ENCODE measurements at places on chromosomes 12 and 14.

GRCh38 chr12:2291947-2292346 lies 239.2 kb downstream of the CACNA1C start:
- no peak for DNase-seq

DNA sequence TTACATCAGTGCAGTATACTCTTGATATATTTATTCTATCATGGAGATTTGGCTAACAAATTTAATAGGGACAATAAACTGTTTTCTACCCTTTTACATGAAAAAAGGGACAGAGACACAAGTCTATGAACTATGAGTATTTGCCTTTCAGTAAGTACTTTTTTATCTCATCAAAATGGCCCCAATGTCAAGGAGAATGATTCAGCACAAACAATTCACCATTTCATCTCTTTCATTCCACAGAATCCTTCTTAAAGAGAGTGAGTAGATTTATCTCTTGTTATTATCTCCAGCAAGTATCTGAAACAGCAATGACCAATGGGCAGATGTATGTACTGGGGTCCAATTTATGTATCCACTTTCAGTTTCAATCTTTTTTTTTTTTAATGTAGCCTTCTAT lies 447.5 kb downstream of the NPAS3 start:
- DNase-seq: no peak

GRCh38 chr14:22797017-22797917 lies 18.0 kb downstream of the SLC7A7 start:
- no peak for DNase-seq

DNA sequence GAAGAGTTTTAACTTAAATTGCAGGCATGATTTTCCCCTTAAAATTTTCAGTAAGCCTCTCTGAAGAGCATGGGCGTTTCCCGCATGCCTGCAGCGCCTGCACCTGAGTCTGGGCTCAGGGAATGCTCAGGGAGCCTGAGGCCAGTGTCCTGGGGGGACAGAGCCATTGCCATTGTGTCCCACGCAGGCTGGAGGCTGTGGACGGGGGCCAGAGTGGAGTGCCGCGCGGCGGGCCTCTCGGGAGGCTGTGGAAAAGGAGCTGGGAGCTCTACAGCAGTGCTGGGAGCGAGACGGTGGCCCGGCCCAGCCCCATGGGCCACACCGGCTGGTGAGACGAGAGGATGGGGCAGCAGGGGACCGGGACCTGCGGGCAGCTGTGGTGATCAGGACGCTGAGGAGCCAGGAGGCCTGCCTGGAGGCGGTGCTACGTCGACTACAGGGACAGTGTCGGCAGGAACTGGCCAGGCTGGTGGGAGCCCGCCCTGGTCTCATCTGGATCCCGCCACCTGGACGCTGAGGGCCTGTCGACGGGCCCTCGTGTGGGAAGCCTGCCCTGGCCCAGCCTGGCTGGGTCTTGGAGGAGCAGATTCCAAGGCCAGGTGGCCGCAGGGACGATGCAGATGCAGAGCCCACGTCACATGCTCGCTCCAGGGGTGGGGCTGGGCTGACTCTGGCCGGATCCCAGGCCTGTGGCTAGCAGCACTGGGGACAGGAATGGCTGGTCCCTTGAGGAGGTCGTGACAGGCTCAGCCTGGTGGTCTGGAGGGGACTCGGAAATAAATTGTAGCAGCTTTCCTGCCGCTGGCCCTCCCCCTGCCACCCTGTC lies 7.6 kb downstream of the TEDC1 start:
- no peak for DNase-seq

- no peak for DNase-seq
Measured at GRCh38 chr12:129534966-129535750, 368.7 kb downstream of the TMEM132D start.

DNA sequence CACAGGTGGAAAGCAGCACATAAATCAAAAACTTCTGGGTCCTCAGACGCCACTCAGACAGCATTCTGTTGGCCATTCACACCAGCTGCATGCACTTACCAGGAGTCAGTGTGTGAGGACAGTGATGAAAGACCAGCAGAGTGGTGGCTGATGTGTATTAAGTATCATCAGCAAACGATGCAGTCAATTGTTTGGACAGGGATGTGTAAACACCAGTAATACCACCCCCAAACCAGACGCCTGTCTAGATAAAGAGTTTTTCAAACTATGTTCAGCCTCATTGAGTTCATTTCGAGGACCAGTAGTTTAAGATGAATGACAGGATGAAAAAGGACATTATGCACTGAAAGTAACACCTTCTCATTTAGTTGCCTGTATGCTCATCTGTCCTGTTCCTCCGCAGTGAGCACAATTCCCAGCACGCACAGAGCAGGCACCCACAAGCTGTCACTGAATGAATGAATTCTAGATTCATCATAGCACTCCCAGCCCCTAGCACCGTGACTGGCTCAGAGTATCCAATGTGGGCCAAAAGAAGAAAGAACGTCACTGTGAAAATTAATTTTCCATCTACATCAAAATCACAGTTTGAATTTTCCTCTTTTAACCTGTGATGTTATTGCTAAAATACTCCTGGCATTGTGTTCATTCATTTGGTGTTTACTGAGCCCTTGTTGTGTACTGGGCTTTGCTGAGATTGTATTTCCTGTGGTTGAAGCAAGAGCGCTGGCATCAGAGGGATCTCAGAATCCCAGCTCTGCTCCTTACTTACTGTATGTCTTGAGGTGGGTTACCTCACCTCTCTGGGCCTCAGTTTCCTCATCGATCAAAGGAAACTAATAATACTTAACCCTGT lies 124.8 kb upstream of the NOS1 start:
- DNase-seq: no peak

DNA sequence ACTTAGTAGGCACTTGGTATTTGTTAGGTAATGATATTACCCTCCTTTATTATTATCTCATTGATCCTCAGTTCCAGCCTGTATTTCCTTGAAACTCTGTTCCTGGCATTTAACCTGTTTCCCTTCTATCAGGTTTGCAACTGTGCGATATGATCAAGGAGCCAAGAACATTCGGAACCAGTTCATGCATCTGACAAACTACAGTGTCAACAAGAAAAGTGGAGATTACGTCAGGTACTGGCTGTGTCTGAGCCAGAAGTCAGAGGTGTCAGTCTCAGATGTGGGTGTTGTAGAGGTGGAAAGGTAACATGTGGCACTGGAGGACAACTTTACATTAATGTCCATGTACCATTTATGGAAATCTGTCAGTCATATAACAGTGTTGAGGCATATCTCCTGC lies 56.7 kb downstream of the TTLL5 start:
- DNase-seq: no peak

DNA sequence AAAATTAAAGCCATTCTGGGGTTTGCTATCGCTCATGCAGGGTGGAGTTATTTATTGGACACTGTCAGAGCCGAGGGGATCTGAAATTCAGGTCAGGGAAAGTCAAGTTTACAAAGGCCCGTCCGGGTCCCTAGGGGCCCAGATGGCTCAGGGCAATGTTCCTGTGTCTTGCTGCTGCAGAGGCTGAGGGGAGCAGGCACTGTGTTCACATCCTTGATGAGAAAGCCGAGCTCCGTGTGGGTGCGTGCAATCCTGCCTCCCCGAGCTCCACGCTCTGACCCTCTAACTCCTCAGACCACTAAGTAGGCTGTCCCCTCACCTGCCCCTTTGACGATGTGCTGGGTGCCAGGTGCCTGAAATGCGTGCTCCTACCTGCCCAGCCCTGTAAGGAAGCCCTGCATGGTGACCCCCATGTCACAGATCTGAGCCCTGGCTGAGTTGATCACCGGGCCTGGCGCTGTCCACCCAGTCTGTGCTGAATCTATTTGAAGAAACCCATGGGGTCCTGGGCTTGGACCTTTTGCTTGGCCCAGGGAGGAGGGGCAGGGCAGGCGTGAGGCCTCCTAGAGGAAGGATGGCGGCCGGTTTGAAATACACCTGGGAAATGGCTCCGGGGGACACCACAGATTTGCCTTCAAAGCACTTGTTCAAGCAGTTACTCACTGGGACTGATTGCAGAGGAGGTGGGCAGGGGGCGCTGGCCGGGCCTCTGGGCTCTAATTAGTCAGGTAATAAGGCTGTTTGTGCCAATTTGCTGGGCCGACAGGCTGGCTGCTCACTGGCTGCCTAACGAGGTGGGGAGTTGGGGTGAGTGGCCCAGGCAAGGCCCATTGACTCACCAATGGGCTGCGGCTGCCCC lies 204.3 kb downstream of the KIF26A start:
- DNase-seq: no peak

GRCh38 chr12:38469715-38470114 lies 153.1 kb downstream of the ALG10B start:
- no peak for DNase-seq

DNA sequence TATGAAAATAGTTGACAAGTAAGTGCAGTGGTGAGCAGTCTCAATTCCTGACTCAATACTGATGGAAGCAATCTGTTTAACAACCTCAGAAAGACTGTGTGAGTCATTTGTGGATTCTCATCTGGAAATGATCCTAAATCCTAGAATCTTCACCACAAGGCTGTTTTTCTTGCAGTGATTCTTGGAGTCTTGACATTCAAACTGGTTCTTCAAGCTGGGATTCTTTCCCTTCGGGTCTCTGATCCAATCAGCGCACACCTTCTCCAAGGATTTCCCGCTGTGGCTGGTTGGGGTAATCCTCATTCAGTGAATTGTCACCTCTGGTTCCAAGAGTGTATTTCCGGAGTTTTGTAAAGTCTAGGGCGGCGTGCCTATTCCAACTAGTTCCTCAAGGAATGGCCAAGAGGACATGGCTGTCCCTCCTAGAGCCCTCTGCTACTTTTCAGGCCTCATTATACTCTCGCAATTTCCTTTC lies 37.7 kb upstream of the FOXJ2 start:
- DNase-seq: peak; percentile 96

- DNase-seq: no peak
Measured at GRCh38 chr14:34796902-34797301, 78.3 kb downstream of the BAZ1A start.

DNA sequence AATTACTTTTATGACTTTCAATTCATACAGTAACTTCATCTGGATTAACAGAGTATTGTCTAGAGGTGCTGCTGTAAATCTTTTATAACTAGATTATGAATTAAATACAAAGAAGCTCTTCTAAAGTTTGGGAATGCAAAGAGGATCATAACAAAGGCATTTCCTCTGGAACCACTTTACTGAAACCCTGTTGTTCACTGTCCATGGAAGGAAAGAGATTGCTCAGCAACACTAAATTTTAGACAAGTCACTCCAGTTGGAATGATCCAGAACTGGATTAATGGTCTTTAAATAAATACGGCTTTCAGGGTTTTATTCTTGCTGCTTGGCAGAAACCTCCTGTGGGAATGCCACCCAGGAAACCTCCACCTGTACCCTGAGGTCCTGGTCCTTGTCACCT lies 250.6 kb downstream of the KSR2 start:
- DNase-seq: peak; percentile 41

GRCh38 chr14:50676814-50677516 lies 8.9 kb upstream of the SAV1 start:
- no peak for DNase-seq
